ENCODE measurements at places on chromosomes 2 and 18. TPM values are rescaled to one million over a fixed set of nuclear protein-coding genes. Genes with fewer than 3 reads are reported as not detected.
A peak's percentile ranks its signal among the peaks of the same experiment; 100 is the strongest.

The CHRND gene
- total RNA-seq = not detected

DNA sequence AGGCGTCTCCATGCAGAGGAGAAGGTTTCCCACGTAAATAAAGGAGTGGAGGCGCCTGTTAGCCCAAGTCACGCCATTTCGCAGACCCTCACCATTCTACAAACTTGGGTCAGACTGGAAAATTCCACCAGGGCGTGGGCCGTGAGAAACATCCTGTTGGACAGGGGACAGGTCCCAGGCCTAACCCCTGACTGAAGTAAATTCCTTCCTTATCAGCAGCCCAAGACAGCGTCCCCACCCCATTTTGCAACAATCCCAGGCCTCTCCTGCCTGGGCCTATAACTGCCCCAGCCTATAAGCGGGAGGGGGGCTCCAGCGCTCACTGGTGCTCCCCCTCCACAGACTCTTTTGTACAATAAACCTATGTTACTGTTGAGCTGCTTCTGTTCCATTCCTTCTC is 57.3 kb upstream of the CBLN2 start:
- no peak for DNase-seq

The TTN gene
- total RNA-seq = 1.8 TPM

The TUBB8B gene
- total RNA-seq = 0.14 TPM

DNA sequence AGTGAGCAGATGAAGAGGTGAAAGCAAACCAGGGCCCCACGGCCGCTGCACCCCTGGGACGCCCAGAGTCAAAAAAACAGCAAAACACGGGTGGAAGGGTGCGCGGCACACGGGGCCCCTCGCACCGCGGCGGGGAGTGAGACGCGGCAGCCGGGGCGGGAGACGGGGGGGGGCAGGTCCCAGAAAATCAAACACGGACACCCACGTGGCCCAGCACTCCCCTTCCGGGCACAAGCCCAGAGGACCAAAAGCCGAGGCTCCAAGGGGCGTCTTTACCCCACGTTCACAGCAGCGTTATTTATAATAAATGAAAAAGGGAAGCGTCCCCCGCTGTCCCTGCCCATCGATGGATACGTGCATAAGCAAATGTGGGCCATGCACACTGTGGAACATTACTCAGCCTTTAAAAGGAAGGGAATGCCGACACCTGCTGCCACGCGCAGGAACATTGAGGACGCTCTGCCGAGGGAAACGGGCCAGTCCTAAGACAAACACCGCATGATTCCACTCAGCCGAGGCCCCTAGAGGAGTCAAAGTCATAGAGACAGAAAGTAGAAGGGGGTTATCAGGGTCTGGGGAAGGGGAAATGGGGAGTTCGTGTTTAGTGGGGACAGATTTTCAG is 677 bp upstream of the COPS9 start:
- DNase-seq = no peak

The EGR4 gene
- not detected for total RNA-seq

DNA sequence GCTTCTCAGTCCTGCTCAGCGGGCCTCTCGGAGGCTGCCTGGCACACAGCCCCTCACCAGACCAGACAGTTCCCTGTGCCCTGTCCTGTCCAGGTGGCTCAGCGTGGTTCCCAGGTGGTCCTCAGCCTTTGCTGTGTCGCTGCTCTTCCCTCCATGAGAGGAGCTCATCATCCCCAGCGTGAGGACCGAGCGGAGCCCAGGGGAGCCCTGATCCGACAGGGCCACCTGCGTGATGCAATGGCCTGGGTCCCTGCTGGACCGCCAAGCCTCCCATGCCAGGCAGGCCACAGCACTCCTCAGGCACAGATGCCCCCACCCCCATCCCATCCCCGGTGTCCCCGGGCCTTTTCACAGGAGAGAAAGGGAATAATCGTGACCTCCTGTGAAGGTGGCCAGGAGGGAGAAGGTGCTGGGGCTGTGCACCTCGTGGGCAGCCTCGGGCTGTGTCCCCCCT is 4.3 kb downstream of the GPC1 start:
- no peak for DNase-seq

The SIX2 gene
- total RNA-seq = 0.09 TPM

DNA sequence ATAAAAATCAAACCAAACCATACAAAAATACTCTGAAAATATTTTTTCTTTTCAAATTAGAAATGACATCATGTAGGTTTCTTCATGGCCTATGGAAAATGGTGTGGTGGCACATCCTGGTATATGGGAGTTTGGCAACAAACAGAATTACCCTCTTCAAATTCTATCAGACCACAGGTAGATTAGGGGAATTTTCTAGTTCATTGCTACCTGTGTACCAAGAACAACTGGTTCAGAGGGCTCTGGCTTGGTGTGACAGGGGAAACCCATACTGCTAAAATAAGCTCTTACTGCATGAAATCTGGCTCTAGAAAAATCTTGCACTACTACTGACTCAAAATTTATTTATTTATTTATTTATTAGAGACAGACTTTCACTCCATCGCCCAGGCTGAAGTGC is 63.4 kb upstream of the PELI1 start:
- no peak for DNase-seq

GRCh38 chr2:24926602-24927252 is 6.7 kb upstream of the ADCY3 start:
- peak; percentile 34 for DNase-seq

DNA sequence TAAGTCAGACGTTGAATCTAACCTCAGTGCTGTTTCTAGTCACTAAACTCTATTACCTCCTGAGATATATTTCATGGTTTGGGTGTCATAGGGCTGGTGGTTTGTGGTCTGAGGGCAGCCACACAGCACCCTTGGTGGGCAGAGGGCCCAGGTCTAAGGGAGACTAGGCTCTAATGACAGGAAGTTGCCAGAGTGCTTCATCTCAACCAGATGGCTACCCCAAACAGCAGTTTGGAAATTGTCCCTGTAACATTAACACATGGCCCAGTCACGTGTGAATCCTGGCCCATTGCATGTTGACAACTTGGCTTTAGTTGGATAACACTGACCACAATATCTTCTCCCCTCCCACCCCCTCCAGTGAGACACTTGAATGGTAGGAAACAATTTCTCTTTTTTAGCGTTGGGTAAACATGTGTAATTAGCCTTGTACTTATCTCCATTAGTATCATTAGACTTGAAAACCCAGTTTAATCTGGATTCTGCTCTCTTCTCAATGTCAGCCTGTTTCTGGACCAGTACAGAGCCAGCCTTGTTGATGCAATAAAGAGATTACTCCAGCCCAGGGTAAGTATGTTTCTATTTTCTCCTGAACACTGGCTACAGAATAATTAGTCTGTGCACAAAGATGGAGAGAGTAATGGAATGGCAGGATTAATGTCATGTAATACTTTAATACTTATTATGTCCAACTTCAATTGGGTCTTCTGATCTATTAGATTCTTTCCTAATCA is 187.8 kb upstream of the SIX3 start:
- DNase-seq = no peak

The MALL gene
- total RNA-seq = 39.3 TPM

All from dermis blood vessel endothelial cell (primary cell).